NCI-H1105 (cell line): ENCODE measurements at places on chromosomes 3 and 15.

DNA sequence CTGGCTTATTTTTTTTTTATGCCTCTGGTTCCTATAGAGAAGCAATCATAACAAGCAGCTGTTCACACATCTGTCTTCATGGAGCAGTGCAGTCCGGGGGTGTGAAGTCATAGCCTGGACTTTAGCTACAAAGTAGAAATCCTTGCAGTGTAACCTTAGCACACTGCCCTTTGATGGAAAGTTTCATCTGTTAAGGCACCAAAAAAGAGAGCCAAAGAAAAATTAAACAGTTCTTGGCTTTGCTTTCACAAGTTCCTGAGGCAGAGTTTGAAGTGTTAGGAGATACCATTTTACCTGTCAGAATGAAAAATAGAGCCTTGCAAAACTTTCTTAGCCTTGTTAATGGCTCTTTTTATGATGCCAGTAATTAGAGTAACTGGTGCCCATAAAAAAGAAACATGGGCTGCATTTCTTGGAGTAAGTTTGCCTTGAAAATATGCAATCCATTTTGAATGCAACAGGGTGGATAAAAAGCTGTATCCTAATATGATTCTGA lies 84.1 kb downstream of the PIK3R4 start:
- DNase-seq: no peak

DNA sequence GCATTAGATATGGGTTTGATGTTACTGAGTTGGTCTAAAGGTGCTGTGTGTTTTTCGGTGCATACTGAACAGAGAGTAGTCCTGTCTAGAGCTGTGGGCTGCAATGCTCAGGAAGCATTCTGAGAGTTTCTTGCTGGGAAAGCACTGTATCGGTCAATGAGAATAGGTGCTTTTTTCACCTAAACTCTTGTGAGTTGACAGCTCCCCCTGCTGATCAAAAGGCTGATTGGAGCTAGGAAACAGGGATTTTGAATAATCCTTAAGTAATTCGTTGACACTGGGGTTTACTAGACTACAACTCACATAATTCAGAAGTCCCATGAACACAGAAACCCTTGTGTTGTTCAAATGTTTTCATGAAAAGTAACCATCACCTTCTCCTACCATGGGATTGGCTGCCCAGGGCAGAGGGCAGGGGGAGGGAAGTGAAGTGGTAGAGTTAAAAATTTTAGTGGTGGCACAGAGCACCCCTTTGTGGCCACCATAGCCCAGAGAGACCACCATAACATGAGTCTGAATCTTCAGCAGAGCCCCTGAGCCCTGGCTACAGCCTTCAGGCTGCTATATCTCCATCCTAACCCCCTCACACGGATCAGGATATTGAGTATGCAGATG lies 13.0 kb upstream of the MANF start:
- peak; percentile 46 for DNase-seq

- no peak for DNase-seq
These were observed 67.5 kb downstream of the KAT2B start for GRCh38 chr3:20107722-20108121.

DNA sequence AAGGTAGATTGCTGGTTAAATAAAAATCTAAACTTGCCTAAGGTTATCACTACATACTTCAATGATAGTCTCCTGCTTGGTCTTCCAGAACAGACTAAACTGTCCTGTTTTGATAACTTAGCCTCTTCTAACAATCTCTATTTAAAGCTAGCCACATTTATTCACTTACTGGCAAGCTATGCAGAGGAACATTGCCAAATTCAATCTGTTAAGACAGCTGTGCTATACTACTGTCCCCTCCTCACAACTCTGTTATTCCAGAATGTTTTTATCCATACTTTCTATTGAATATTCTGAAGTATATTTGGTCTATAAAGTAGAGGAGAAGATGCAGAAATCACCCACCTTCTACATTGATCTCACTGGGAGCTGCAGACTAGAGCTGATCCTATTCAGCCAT lies 594.0 kb upstream of the CCDC54 start:
- DNase-seq: no peak

GRCh38 chr3:197183582-197183981 lies 114.8 kb downstream of the DLG1 start:
- DNase-seq: peak; percentile 22

DNA sequence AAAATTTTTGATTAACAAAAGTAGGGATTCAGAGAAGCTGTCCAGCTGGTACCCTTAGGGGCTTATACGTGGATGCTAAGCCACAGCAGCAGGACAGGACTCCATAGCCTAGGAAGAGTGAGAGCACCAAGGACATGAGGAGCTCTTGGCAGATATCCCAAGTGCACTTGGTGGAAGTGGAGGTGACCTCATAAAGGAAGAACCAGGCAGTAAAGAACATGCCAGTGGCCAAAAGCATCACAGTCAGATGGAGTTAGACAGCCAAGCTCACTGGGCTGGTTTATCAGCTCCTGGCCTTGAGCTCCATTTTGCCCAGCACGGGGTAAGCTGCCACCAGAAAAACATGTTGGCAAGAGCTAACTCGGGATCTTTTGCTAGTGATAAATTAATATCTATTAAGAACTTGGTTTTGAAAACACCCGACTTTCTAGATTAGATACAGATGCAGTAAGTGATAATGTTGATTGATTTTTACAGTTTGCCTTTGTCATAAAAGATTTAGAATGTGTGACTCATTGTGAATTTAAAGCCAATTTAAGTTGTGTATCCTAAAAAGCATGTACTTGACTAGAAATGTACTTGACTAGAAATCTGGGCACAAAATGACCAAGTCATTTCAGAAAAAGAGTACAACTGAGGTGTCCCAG lies 108.0 kb downstream of the CMSS1 start:
- no peak for DNase-seq

- DNase-seq: no peak
These were observed 74.7 kb downstream of the BTD start for GRCh38 chr3:15676259-15676658.

DNA sequence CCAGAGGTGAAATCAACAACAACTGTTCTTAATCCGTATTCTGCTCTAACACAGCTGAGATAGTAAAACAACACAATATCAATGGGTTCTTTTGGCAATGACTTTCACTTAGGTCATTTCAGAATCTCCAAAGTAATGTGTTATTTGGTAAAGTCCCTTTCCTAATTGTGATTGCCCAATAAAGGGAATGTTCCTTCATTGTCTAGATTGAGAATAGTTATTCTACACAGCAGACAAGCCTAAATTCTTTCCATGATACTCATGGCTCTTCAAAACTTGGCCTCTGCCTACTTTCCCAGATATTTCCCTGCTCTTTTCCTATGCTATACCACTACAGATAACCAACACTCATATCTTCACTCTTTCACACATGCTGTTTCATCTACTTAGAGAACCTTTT lies 219.8 kb downstream of the FMN1 start:
- DNase-seq: no peak

GRCh38 chr3:97778152-97778551 lies 13.6 kb downstream of the ARL6 start:
- no peak for DNase-seq

- peak; percentile 72 for DNase-seq
These were observed 14.4 kb downstream of the RNU5B-1 start for GRCh38 chr15:65318870-65319356.

DNA sequence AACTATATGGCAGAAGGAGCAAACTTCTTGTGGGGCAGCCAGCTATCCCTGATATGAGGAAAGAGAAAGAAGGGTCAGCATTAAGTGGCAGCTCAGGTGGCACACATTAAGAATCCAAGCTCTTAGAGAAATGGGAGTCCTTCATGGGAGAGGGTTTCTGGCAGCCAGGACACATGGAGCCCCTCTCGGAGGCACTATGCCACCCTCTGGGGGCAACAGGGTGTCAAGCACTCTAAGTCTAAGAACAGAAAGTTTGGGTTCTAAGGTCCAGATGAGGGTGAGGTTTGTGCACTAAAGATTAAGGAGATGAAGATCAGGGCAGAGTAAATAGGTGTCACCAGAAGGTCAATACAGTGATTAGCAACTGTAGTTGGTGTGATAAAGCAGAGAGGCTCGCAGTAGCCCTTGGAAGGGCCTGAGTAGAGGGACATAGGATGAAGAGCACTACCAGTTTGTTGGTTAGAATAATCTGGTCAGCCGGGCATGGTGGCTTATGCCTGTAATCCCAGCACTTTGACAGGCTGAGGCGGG lies 89.3 kb downstream of the ST6GAL1 start:
- DNase-seq: no peak

GRCh38 chr3:23991683-23992628 lies 46.9 kb downstream of the NR1D2 start:
- DNase-seq: peak; percentile 65

DNA sequence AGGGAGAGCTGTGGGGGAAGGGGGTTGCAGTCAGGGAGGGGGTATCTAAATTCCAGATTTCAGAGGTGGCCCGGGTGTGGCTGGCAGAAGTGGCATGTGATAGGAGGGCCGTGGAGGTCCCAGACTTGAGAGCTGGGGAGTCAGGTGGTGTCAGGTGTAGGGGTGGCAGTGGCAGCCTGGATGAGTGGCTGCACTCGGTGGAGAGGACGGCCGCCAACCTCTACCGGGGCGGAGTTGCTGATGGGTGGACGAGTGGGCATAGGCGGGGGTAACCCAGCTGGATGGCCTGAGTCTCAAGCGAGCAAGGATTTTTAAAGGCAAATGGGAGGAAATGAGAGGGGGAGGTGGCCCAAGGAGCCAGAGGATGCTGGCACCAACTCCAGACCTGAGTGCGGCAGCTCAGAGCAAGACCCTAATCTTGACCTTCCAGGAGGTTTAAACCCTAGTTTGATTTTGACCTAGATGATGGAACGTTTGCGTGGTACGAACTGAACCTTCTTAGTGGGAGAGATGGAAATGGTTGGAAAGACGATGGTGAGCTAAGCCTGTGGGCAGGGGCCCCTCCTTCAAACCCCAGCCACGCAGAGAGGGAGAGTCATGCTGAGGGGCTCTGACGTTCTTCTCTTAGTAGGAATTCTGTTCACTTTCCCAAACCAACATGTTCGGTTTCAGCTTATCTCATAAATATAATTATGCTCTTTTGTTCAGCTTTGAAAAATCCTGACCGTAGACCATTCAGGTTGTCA lies 8.0 kb downstream of the TRAK1 start:
- DNase-seq: no peak

GRCh38 chr3:151146071-151146730 lies 56.8 kb downstream of the GPR171 start:
- DNase-seq: peak; percentile 88

- no peak for DNase-seq
These were observed 249.5 kb downstream of the NAALADL2 start for GRCh38 chr3:175108613-175109151.

- DNase-seq: no peak
These were observed 78.9 kb downstream of the RBPMS2 start for GRCh38 chr15:64696481-64696880.

GRCh38 chr3:187909866-187910265 lies 164.6 kb upstream of the BCL6 start:
- no peak for DNase-seq
